Suprapubic skin (tissue), 4 donors: ENCODE measurements at places on chromosomes 12 and 14.

GRCh38 chr14:59688224-59689170 is 111.9 kb upstream of the CCDC175 start:
- DNase-seq: no peak
- no peaks in the 10 kb centered on the region for H3K27me3 ChIP-seq
- H3K27ac ChIP-seq: no peak overlapping the region
- no peaks in the 10 kb centered on the region for H3K4me1 ChIP-seq

DNA sequence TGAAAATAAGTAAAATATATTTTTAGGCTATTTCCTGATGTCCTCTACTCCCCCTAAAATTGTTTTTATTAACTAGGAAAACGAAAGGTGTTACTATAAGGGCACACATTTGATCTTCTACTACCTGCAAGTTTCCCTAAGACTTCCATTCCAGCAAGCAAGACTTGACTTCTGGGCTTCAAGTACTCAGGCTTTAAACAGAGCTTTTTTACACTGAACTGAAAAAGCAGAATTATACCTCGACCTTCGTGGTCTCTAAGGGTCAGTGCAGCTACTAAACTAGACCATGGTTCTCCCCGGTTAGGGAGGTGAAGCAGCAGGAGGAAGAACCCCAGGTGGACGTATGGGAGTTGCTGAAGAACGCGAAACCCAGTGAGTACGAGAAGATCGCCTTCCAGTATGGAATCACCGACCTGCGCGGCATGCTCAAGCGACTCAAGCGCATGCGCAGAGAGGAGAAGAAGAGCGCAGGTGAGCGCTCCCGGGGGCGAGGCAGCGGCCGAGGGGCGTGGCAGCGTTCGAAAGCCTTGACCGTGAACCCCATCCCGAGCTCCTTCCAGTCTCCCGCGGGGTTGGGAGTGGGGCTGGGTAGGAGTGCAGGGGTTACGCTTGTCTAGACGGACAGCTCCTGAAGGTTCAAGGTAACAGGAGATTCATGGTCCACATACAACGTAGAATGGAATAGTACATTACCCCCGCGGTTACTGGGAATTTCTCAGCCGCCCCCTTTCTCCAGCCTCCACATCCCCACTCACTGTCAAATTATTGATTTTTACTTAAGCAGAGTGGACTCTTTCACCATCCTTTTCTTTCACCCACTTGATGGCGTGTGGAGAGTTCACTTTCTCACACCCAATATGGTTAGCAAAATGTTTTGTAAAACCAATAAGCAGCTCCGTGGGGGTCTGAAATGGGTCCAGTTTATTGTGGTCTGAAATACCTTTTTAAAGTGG is 47.6 kb downstream of the MYBPC1 start:
- H3K4me1 ChIP-seq: peaks cover 7% of the 10 kb centered on the region
- no peaks in the 10 kb centered on the region for H3K36me3 ChIP-seq
- no peak for DNase-seq
- H3K27me3 ChIP-seq: peaks cover 8% of the 10 kb centered on the region

- H3K27ac ChIP-seq: no peak overlapping the region
- H3K4me3 ChIP-seq: no peak overlapping the region
- no peak for DNase-seq
- no peaks in the 10 kb centered on the region for H3K36me3 ChIP-seq
Observed at GRCh38 chr14:93714605-93715004, 73.7 kb downstream of the PRIMA1 start.

- no peak overlapping the region for H3K4me3 ChIP-seq
- H3K4me1 ChIP-seq: no peaks in the 10 kb centered on the region
- no peaks in the 10 kb centered on the region for H3K27me3 ChIP-seq
- no peaks in the 10 kb centered on the region for H3K36me3 ChIP-seq
- DNase-seq: no peak
Observed at GRCh38 chr12:60602601-60603000, 1006.8 kb downstream of the SLC16A7 start.

DNA sequence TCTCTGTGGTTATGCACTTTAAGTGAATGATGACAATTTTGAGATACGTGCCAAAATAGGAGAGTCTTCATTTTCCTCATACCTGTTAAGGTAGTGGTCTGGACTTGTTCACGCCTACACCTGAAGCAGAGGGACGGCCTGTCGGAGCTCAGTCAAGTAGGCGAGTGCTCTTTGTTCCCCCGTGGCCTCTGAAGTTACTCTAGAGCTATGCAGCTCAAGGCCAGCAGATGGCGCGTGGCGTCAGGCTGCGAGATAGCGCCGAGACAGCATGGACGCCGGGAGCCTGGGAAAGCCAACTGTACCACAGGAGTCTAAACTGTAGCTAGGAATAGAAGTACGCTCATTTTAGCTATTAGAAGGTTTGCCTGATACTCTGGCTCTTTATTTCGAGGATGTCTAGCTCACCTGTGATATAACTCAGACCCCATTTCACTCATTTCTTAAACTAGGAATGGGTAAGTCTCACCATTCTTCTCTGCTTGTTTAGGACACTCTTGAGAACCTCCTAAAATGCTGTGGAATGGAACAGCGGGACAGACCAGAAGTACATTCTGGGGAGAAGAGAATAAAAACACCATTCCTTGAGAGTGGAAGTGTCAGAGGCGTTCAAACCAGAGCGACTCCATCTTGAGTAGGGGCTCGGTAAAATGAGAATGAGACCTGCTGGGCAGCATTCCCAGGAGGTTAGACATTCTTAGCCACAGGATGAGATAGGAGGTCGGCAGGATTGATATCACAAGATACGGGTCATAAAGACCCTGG is 267.4 kb upstream of the HMGA2 start:
- DNase-seq: peak; percentile 87
- H3K27ac ChIP-seq: no peak overlapping the region
- peaks cover 8% of the 10 kb centered on the region for H3K27me3 ChIP-seq
- H3K4me3 ChIP-seq: no peak overlapping the region
- no peaks in the 10 kb centered on the region for H3K36me3 ChIP-seq
- peaks cover 2% of the 10 kb centered on the region for H3K4me1 ChIP-seq

GRCh38 chr12:58372298-58372697 is 430.9 kb downstream of the ATP23 start:
- no peaks in the 10 kb centered on the region for H3K4me1 ChIP-seq
- H3K27ac ChIP-seq: no peak overlapping the region
- no peak overlapping the region for H3K4me3 ChIP-seq
- H3K36me3 ChIP-seq: no peaks in the 10 kb centered on the region
- DNase-seq: no peak

DNA sequence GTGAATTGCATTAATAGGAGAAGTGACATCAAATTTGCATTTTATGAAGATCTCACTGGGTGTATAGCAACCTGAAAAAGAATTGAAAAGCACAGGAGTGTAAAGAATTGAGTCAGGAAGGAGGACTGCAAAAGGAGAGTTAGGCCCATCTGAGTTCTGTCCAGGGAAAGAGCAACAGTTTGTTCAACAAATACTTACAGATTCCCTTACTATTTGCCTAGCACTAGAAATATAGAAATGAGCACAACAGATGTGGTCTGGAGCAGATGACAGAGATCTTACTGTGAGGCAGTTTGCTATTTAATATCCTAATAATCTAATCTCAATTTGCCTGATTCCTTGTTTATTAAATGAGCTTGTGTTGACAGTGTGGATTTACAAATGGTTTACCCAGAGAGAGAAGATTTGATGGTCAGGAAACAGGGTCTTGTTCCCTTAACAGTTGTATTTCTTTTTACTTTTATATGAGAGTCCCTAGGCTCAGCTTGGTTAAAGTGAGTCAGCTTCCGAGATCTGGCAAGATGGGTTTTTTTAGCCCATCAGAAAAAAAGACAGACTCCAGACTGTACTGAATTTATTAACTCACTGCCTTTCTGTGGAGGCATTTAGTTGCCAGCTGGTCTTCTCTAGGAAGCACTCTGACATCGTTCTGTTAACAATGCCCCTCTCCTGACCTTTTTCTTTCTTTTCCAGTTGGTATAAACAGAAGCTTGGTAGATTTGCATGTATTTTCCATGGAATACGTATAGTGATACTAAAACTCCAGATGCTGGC is 229.7 kb downstream of the TTC6 start:
- H3K4me3 ChIP-seq: no peak overlapping the region
- DNase-seq: no peak
- H3K4me1 ChIP-seq: no peaks in the 10 kb centered on the region
- no peaks in the 10 kb centered on the region for H3K27me3 ChIP-seq
- no peaks in the 10 kb centered on the region for H3K36me3 ChIP-seq

DNA sequence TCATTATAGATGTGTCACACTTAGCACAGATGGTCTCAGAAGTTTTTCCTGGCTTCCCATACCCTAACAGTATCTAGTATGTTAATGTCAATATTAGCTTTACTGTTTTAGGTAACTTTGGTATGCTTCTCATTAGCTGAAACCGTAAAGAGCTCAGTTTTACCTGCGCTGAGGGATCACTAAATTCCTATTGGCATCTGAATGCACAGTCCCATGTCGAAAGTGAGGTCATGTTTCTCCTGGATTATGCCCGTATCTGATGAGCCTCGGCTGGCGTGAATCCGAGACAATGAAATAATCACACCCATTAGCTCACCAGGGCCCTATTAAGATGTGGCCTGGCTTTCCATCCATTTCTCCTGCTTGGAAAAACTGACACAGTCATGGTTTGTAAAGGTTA is 418.2 kb downstream of the ZFP36L1 start:
- H3K27me3 ChIP-seq: no peaks in the 10 kb centered on the region
- no peaks in the 10 kb centered on the region for H3K36me3 ChIP-seq
- peak overlapping the region; percentile 46 for H3K27ac ChIP-seq
- peaks cover 58% of the 10 kb centered on the region for H3K4me1 ChIP-seq
- DNase-seq: no peak
- no peak overlapping the region for H3K4me3 ChIP-seq

GRCh38 chr12:109573914-109574244 is 285 bp downstream of the MVK start:
- H3K27me3 ChIP-seq: no peaks in the 10 kb centered on the region
- H3K4me1 ChIP-seq: peaks cover 21% of the 10 kb centered on the region
- DNase-seq: no peak
- H3K36me3 ChIP-seq: peaks cover 46% of the 10 kb centered on the region
- peak overlapping the region; percentile 88 for H3K27ac ChIP-seq

GRCh38 chr12:110281549-110282299 is 677 bp downstream of the ATP2A2 start:
- DNase-seq: peak; percentile 77
- H3K4me3 ChIP-seq: peak overlapping the region; percentile 86
- H3K4me1 ChIP-seq: peaks cover 55% of the 10 kb centered on the region
- peaks cover 4% of the 10 kb centered on the region for H3K36me3 ChIP-seq

- no peaks in the 10 kb centered on the region for H3K36me3 ChIP-seq
- H3K27ac ChIP-seq: no peak overlapping the region
- H3K4me3 ChIP-seq: no peak overlapping the region
- DNase-seq: no peak
Observed at GRCh38 chr14:71212683-71213107, 305.4 kb downstream of the PCNX1 start.

- peak overlapping the region; percentile 99 for H3K27ac ChIP-seq
- DNase-seq: no peak
- peaks cover 7% of the 10 kb centered on the region for H3K36me3 ChIP-seq
- H3K27me3 ChIP-seq: no peaks in the 10 kb centered on the region
- H3K4me1 ChIP-seq: peaks cover 74% of the 10 kb centered on the region
- peak overlapping the region; percentile 78 for H3K4me3 ChIP-seq
Observed at GRCh38 chr14:77025744-77026165, 2.8 kb downstream of the IRF2BPL start.

DNA sequence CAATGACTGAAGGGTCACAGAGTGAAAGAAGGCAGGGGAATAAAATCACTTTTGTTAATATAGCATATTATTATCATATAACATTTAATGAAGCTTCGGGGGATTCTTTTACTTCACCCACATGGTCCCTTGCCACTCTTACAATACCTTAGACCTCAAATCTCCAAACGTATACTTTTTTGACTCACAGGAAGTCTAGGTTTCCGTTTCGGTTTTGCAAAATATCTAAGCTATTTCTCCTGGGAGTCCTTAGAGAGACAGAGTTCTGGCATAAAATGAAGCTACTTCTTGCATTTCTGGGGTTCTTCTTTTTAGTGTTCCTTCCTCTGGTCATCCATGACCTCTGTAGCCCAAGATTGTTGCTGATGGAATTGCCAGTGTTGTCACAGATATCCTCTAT is 590.5 kb upstream of the ATP2B1 start:
- peaks cover 11% of the 10 kb centered on the region for H3K4me1 ChIP-seq
- H3K4me3 ChIP-seq: no peak overlapping the region
- DNase-seq: no peak
- H3K27ac ChIP-seq: no peak overlapping the region
- no peaks in the 10 kb centered on the region for H3K27me3 ChIP-seq
